ENCODE measurements at places on chromosomes 1 and 21.

DNA sequence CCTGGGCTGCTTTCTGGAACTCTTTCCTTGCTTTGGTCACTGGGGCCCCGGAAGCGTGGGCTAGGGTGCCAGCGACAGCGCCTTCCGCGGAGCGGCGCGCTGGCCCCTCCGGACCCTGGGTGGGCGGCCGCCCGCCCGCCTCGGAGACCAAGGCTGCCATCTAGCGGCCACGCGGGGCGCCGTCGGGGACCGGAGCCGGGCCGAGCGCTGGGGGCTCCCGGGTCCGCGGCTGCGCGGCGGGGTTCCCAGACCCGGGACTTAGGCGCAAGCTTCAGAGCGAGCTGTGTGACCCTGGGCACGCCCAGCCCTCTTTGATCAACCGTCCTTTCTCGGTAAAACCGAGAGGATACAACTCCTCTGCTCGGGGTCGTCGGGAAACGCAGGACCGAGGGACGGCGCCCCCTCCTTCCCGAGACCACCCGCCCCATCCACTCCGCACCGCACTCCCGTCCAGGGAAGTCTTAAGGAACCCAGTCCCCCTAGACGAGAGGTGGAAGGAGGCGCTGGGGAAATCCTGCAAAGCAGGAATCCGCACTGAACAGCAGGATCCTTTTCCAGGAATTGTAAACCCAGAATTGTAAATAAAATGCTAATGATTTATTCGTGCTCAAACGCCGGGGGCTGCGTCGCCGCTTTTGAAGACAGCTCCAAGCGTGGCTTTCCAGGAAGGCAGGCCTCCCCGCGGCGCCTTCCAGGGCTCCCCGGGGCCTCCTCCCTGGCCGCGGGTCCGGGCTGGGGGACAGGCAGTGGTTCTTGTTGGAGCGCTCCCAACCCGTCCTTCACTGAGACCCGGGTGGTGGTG lies 41.2 kb downstream of the RRAGC start:
- no peak overlapping the region for H3K27ac ChIP-seq
- H3K4me1 ChIP-seq = peaks cover 16% of the 10 kb centered on the region
- H3K4me3 ChIP-seq = peak overlapping the region; percentile 42

DNA sequence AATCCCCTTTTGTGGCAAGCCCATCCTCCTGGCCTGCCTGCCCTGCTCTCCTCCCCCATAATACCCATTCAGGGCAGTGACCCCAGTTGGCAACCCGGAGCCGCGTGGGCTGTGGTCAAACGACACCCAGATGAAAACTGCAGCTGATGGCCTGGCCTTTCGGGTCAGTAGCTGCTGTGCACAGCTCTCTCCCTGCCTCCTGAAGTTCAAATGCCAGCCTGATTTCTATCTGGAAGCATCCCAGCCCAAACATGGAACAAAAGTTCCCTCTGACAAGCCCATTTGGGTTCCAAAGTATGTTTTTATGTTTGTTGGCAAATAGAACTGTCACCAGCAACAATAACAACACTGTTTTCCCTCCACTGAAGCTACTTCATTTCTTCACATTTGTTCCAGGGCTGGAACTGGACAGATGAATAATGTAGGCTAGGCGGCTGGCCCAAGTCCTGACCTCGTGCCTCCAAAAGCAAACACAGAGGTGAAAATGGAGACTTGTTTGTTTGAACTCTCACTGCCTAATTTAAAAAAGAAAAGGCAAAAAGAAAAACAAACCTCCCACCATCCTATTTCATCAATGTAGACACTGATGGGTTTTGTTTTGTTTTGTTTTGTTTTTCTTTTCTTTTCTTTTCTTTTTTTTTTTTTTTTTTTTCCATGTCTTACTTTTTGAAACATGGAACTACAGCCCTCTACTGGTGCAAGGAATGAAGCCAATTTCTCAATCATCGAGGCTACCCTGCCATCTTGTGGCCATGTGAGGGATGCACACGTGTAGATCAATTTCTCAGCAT lies 179.0 kb downstream of the ADSS2 start:
- H3K36me3 ChIP-seq = no peaks in the 10 kb centered on the region
- no peak for DNase-seq
- H3K4me3 ChIP-seq = no peak overlapping the region
- no peak overlapping the region for H3K27ac ChIP-seq
- no peaks in the 10 kb centered on the region for H3K27me3 ChIP-seq
- peaks cover 10% of the 10 kb centered on the region for H3K4me1 ChIP-seq

DNA sequence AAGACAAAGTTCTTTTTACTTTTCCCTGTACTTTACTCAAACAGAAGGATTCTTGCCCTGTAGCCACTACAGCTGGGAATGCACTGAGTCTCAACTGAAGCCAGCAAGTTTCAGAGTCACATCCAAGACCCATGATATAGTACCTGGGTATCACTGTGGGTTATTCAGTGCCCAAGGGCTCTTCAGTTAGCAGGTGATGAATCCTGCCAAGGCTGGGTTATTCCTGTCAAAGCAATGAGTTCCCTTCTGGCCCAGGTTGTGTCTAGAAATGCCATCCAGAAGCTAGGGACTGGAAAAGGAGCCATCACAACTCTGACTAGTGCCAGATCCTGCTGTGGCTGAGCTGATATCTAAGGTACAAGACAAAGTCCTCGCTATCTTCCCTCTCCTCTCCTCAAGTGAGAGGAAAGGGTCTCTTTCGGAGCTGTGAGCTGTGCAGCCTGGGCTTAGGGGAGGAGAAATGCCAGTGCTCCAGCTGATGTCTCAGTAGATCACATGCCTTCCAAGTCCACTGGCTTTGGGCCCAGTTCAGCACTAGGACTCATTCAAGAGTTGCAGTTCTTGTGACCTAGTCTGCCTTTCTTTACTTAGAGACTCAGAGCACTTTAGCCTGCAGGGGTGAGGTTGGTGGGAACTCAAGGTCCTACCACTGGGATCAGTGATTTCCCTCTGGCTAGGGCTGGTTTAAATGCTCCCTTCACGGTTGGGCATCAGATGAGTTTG lies 369.4 kb downstream of the TBX15 start:
- DNase-seq = no peak
- H3K27ac ChIP-seq = no peak overlapping the region
- no peak overlapping the region for H3K4me3 ChIP-seq

- no peak overlapping the region for H3K27ac ChIP-seq
- DNase-seq = no peak
- H3K4me1 ChIP-seq = no peaks in the 10 kb centered on the region
- H3K4me3 ChIP-seq = no peak overlapping the region
- H3K36me3 ChIP-seq = no peaks in the 10 kb centered on the region
- H3K27me3 ChIP-seq = no peaks in the 10 kb centered on the region
These were observed 69.5 kb upstream of the DESI2 start for GRCh38 chr1:244583358-244583982.

DNA sequence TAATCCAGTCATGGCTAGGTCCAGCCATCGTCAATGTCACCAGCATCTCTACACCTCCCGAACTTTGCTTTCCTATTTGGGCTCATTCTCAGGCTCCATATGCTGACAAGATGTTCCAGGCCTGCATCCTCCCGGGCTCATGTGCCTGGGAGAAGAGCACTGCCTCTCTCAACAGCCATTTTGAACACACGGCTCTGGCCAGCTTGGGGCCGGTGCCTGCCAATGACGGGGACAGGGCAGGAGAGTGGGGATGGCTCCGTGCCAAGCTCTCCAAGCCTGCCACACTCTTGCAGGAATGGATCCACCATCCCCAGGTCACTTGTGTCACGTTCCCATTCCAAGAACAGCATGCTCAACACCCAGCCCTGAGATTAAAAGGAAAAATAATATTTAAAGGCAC lies 61.4 kb upstream of the PAX7 start:
- no peak for DNase-seq
- H3K4me3 ChIP-seq = no peak overlapping the region
- H3K4me1 ChIP-seq = no peaks in the 10 kb centered on the region
- H3K36me3 ChIP-seq = no peaks in the 10 kb centered on the region
- H3K27me3 ChIP-seq = peaks cover 9% of the 10 kb centered on the region

DNA sequence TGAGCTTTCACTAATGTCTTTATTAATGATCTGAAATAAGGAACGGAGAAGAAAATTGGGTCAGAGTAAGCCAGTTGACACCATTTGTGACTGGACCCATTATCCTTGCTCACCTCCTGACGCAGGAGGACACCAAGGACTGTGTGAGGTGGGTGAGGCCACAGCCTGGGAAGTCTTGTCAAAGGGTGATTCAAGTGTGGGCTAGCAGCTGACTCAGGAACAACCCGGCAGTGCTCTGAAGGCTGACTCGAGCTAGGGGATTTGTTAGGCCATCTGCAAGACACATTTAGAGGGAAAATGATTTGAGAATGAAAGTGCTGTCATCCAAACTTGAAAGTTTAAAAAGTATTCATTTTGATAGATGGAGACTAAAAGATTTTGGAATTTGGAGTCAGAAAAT lies 21.2 kb downstream of the PRRX1 start:
- H3K27me3 ChIP-seq = no peaks in the 10 kb centered on the region
- no peak overlapping the region for H3K27ac ChIP-seq
- H3K4me1 ChIP-seq = no peaks in the 10 kb centered on the region
- H3K36me3 ChIP-seq = no peaks in the 10 kb centered on the region
- no peak overlapping the region for H3K4me3 ChIP-seq

DNA sequence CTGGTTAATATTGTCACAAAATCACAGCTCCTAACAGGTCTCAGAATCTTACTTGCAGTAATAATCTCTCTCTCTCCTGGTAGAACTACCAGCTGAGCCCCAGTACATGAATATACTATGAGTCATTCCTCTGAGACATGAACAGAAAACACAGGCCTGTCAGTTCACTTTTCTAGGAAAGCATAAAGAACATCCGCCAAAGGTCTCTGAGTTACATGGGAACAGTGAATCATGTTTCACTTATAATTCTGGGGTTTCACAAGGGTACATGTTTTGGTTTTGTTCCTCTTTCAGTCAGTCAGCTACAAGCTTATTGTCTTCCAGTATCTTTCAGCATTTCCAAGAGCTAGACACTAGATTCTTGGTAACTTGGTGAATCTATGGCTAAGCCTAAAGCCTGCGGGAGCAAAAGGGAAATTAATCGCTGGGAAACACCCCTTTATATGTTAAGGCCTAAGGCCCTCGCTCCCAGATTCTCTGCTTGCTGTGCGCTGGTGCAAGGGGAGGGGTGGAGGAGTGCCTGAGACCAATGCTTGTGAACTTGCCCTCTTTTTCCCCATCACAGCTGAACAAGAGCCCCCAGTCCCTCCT lies 31.7 kb downstream of the IFNGR2 start:
- no peaks in the 10 kb centered on the region for H3K27me3 ChIP-seq
- no peak overlapping the region for H3K4me3 ChIP-seq
- DNase-seq = peak; percentile 24
- peaks cover 17% of the 10 kb centered on the region for H3K4me1 ChIP-seq

DNA sequence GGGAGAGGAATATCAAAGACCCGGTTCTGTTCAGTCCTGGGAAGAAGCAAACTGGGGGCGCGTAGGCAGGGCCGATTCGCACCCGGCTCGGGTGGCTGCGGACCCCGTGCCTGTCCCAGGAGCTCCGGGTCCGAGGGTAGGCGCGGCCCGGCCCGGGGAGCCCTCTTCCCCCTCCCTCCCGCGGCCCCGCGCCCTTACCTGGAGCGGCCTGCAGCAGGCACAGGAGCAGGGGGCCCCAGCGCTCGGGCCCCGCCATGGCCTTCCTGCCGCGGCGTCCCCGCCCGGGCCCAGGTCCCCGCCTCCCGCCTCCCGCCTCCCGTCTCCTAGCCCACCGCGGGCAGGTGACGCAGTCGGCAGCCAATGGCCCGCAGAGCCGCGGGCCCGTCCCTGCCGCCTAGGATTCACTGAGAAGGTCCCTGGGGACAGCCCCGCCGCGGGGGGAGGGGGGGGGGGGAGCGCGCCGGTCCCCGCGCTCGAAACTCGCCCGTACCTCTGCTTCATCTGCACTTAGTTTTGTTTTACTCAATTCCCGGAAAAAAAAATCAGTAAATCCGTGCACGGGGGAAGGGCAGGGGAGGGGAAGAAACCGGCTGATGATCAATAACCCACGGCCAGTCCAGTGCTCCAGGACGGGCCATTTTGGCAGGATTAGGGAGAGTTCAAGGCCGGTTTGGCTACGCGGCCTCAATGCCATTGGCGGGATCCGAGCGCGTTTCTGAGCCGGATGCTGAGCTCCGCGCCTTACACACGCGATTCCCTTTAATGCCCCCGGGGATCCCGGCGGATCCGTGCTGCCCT lies at the start of gene IFNLR1:
TSS of gene IFNLR1 (minus strand) at position 297 of the 798 bp plus-strand sequence. CDS start at position 256, 41 bp downstream.
- peaks cover 33% of the 10 kb centered on the region for H3K4me1 ChIP-seq
- peak within 1 kb of the TSS; percentile 79 for H3K27ac ChIP-seq
- H3K4me3 ChIP-seq = peak within 1 kb of the TSS; percentile 66
- peaks cover 13% of the 10 kb centered on the region for H3K27me3 ChIP-seq
- DNase-seq = peak; percentile 83

DNA sequence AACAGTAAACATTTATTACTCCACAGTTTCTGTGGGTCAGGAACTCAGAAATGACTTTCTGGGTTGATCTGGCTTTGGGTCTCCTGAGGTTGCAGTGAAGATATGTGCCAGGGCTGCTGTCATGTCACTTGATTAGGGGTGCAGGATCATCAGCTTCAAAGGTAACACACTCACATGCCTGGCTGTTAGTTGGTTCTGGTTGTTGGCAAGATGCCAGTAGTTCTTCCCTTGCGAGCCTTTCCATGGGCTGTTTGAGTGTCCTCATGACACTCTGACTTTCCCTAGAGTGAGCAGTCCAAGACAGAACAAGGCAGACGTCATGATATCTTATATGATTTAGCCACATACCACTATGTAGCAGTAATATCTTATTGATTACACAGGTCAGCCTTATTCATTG lies 1.8 kb downstream of the SWT1 start:
- peaks cover 5% of the 10 kb centered on the region for H3K36me3 ChIP-seq
- H3K4me1 ChIP-seq = peaks cover 32% of the 10 kb centered on the region
- DNase-seq = no peak
- no peak overlapping the region for H3K27ac ChIP-seq
- H3K27me3 ChIP-seq = no peaks in the 10 kb centered on the region

- no peaks in the 10 kb centered on the region for H3K36me3 ChIP-seq
- no peak overlapping the region for H3K27ac ChIP-seq
- peaks cover 30% of the 10 kb centered on the region for H3K27me3 ChIP-seq
- no peaks in the 10 kb centered on the region for H3K4me1 ChIP-seq
- H3K4me3 ChIP-seq = no peak overlapping the region
These were observed 22.8 kb upstream of the RNU1-4 start for GRCh38 chr1:16717336-16718098.

DNA sequence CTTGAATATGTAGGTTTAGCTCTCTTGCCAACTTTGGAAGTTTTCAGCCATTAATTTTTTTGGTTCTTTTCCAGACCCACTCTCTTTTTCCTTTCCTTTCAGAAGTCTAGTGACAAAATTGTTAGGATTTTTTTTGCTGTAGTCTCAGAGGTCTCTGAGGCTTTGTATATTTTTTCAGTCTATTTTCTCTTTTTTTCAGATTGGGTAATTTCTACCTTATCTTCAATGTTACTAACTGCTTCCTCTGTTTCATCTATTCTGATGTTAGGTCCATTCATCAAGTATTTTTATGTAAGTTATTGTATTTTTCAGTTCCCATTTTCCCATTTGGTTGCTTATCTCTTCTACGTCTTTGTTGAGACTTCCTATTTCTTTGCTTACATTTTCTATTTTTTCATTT lies 15.7 kb downstream of the RGS2 start:
- no peaks in the 10 kb centered on the region for H3K27me3 ChIP-seq
- H3K4me1 ChIP-seq = no peaks in the 10 kb centered on the region
- no peak overlapping the region for H3K4me3 ChIP-seq
- DNase-seq = no peak
- H3K36me3 ChIP-seq = no peaks in the 10 kb centered on the region

- no peaks in the 10 kb centered on the region for H3K27me3 ChIP-seq
- DNase-seq = no peak
These were observed 7.4 kb downstream of the GDAP2 start for GRCh38 chr1:117921991-117922390.
